Lung microvascular endothelial cell (primary cell): ENCODE measurements at places on chromosomes 11 and 22. TPM values are rescaled to one million over a fixed set of nuclear protein-coding genes. Genes with fewer than 3 reads are reported as not detected.
A peak's percentile ranks its signal among the peaks of the same experiment; 100 is the strongest.

DNA sequence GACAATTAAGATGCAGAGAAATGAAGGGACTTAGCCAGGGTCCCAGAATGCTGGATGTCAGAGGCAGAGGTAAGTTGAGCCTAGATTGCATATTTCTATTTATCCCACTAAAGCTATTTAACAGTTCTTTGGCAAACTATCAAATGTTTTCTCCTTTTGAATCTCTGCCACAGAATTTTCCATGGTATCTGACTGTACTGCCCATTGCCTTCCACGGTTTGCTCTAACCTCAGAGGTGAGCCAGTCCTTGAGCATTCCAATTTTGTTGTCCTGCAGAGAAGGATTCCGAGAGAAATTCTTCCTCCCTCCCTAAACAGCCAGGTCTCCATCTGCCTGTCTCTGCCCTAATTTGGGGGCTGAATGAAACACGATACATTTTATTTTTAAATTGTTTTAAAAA, 368.3 kb upstream of the SYN3 start:
- no peak for DNase-seq

DNA sequence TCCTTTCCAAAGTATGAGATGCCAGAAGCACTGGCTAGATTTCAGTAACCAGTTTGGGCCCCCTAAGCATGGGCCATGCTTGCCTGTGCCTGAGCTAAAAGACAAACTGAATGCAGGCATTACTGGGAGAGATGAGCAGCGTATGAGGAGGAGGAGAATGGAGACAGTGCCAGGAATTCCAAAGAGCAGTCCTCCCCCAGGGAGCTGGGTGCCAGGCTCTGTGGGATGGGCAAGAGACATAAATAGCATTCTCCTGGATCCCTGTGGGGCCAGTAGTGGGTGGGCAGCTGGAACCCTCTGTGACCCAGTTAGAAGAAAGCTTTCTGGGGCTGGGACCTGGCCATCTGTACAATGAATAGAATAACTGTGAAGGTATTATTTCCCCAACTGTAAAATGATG, 235.6 kb downstream of the KCNA4 start:
- no peak for DNase-seq

DNA sequence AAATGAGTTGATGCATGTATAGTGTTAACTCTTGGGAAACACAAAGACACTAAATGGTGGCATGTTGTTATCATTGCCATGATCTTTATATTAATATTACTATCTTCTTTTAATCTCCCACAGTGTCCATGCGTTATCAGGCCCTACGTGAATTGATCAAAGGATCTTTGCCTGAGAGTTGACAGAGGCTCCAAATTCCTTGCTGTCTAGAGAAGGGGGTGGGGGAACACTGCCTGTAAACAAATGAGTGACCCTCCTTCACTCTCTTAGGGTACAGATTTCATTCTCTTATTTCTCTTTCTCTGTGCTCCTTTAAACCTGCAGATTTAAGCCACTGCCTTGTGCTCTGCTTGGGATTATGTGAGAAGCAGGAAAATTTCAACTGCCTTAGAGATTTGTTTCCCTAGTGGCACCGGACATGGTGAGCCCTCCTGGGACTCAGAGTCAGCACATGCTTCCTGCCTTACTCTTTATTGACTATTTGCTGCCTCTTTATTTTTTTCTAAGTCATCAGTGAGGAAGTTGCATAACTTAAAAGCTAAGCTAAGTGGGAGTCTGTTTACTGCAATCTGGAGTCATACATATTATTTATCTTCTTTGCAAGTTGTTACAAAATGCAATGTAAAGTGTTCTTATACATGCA, 122.9 kb downstream of the MAML2 start:
- DNase-seq = no peak

DNA sequence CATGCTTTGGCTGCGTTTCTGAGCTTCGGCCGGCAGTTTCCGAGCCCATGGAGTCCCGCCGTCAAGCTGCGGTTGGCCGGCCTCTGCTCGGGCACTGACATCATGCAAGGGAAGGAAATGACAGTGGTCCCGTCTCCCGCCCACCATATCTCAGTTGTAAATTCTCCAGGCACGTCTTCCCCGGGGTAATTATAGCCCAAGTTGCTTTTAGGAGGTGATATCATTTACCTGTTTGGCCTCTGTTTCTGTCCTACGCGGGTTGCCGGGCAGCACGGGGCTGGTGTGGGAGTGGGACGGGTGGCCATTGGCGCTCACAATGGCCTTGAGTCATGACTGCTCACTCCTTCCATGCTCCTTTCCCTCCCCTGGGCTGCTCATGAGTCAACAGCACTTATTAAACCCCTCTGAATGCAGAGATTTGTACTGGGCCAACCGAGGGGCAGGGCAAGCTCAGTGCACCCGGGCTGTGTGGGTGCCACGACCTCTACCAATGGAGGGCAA, 4.2 kb upstream of the ANO1 start:
- peak; percentile 87 for DNase-seq

The PTGDR2 gene
- total RNA-seq = under 0.01 TPM in 1 of 2 replicates, not detected in the other

The CASP5 gene
- total RNA-seq = not detected in 2 replicates

The E2F8 gene
- total RNA-seq = 0.20 and 0.44 TPM in 2 replicates

The APOC3 gene
- not detected in 2 replicates for total RNA-seq

The PTPRJ gene
- under 0.01 and 0.65 TPM in 2 replicates for total RNA-seq

GRCh38 chr11:73998846-73999575, 9.9 kb downstream of the UCP3 start:
- DNase-seq = no peak

DNA sequence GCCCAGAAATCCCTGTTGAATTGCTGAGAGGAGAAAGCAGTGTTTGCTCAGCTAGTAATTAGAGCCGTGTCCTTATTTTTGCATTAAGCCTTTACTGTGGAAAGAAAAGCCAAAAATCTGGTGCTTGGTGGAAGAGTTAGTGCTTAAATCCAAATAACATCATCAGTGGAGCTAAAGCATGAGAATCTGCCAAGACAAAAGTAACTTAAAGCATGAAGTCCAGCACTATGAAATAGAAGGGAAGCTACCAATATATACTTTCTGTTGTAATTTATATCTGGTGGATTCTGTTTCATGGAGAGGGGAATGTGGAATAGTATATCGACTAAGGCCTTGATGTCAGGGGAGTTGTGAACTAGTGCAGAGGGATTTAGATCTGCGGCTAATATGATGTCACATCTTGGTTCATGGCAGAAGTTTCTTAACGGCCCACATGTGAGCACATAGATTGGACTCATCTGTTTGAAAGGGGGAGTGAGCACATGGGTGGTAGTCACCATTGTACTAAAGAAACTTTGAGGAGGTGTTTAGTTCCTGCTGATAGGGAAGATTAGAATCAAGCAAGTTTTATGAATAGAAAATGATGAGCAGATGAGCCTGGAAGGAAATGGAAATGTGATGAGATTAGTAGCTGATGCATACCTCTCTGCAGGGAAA, 224.4 kb upstream of the MTNR1B start:
- DNase-seq = no peak

The MS4A14 gene
- not detected in 2 replicates for total RNA-seq

DNA sequence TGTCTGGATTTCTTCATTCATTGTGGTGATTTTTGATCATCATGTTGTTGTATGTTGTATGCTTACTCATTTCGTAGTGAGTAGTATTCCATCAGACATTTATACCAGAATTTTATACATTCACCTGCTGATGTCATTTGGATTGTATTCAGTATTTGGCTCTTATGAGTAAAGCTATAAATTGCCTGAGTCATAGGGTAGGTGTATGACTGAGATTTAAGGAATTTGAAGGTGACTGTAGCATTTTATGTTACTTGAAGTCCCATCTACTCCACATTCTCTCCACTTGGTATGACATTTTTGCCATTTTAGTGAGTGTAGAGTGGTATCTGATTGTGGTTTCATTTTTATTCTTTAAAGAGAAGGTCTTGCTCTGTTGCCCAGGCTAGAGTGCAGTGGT, 548.2 kb downstream of the TBC1D22A start:
- no peak for DNase-seq

DNA sequence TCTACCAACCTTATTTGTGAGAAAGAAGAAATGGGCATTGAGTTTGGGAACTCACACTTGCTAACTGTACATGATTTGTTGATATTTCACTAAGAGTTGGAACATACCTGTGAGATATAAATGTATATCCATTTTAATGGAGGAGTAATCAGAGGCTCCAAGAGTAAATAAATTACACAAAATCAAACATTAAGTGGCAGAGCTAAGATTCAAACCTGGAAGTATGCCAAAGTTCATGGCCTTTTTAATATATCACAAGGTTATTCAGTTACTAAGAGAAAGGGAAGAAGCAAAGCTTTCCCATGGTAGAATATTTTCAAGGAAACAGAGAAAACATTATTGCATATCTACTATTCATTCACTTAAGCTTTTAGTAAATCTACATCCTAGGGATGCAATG, 1641.1 kb downstream of the FAM181B start:
- no peak for DNase-seq

- no peak for DNase-seq
Measured at GRCh38 chr11:117411736-117412135, 84.1 kb downstream of the CEP164 start.

The LGALS1 gene
- 2,589 and 6,877 TPM in 2 replicates for total RNA-seq

DNA sequence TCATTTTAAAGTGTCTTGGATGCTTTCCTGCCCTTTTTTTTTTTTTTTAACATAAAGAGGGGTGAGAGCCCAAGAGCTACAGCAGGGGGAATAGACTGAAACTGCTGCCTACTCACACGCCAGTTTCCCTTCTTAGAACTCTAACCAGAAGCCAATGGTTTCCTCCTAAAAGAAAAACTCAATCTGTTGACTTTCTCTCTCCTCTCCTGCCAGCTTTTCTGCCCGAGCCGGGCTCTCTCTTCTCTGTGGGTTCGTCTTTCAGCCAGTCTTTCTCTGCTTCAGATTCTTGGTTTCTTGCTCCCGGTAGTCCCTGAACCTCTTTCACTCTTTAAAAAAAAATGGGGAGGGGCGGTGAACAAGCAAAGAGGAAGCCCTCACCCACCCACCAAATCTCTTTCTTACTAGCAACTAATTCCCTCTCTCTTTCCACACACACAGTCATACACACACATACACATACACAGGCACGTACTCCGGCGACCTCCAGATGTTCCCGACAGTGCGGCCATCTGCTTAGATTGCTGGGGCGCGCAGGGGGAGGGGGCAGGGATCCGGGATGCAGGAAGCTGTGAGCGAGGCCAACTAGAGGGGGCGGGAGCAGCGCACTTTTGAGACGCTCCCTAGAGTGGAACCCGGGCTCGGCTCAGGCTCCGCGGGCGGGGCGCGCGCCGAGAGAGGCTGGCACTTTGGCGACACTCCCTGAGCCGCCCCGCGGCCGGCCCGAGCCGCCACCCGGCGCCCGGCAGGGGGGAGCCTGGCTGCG, 444 bp upstream of the TSKU start:
- peak; percentile 86 for DNase-seq

GRCh38 chr11:79122759-79123158, 318.1 kb downstream of the TENM4 start:
- no peak for DNase-seq

The VPS26B gene
- total RNA-seq = 21.1 and 22.6 TPM in 2 replicates
